Stimulated activated CD8-positive, alpha-beta memory T cell treated with anti-CD3 and anti-CD28 coated beads, Interleukin-7, amount 100 ng/mL, for 1 hour (primary cell): ENCODE measurements at places on chromosomes 11 and 22.

- no peak for DNase-seq
These were observed 55.0 kb upstream of the DEPDC7 start for GRCh38 chr11:32960553-32961164.

DNA sequence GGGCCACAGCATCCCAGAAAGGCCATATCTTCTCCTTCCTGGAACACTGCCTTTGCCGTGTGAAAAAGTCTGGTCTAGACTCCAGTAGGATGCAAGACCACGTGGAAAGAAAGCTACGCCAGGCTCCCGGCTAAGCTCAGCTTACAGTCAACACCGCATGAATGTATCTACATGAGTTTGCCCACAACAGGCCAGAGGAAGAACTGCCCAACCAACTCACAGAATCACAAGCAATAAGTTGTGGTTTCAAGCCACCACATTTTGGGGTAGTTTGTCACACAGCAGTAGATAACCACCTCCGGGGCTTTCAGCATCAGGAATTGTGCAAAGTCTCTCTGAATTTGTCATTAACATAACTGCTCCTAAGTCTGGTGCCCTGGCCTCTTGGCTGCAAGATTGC, 27.3 kb downstream of the HSPA8 start:
- no peak for DNase-seq

GRCh38 chr11:10453261-10453660, 1.8 kb upstream of the AMPD3 start:
- no peak for DNase-seq

DNA sequence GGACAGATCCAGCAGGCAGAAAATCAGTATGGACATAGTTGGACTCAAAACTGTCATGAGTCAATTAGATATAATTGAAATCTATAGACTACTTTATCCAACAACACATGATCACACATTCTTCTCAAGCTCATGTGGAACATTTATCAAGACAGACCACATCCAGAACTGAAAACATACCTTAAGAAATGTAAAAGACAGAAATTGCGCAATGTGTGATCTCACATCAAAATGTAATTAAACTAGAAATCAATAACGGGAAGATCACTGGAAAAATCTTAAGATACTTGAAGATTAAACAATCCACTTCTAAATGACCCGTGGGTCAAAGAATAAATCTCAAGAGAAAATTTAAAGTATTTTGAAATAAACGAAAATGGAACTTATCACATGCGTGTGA, 435.3 kb downstream of the OPCML start:
- DNase-seq, result no peak

- no peak for DNase-seq
These were observed 70.1 kb downstream of the SYT9 start for GRCh38 chr11:7321473-7322450.

- DNase-seq, result no peak
These were observed 47.7 kb upstream of the SYT7 start for GRCh38 chr11:61628662-61628970.

- DNase-seq, result no peak
These were observed 10.0 kb upstream of the ABCC8 start for GRCh38 chr11:17486646-17487045.

DNA sequence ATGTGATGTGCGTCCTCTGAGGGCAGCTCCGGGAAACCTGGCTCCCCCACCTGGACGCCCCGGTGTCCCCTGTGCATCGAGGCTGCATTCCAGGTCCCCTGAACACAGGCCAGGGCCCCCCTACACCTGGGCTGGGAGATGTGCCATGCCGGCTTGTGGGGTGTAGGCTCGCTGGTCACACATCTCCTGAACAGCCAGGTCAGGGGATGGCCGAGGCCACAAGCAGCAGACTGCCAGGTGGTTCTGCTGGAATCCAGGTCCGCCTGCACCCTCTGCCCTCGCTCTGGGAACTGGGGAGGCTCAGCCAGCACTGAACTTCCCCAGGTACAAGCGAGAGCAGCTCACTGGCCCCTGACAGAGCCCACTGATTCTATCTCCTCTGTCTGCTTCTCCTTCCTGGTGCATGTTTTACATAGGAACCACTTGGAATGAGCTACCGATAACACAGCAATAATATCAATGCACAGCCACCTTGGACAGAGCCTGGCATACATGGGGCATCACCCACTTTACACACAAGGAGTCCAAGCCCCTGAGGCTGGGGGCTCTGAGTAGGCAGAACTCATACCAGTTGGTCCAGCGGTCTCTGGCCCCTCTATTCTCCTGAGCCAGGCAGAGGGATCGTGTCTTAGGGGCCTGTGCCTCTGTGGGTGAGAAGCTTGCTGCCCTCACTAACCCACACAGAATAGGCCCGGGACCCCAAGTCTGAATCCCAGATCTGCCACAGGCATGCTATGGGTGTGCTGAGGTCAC, 46.8 kb downstream of the TBX1 start:
- no peak for DNase-seq

GRCh38 chr22:46172522-46173110, 22.3 kb downstream of the PPARA start:
- DNase-seq, result no peak
